ENCODE measurements at places on chromosomes 6 and 20.

- no peak for DNase-seq
Observed at GRCh38 chr6:19452495-19452894, 384.7 kb upstream of the ID4 start.

- no peak for DNase-seq
Observed at GRCh38 chr20:18971121-18971520, 157.5 kb downstream of the SCP2D1 start.

- no peak for DNase-seq
Observed at GRCh38 chr6:89208551-89208950, 8.6 kb downstream of the GABRR1 start.

DNA sequence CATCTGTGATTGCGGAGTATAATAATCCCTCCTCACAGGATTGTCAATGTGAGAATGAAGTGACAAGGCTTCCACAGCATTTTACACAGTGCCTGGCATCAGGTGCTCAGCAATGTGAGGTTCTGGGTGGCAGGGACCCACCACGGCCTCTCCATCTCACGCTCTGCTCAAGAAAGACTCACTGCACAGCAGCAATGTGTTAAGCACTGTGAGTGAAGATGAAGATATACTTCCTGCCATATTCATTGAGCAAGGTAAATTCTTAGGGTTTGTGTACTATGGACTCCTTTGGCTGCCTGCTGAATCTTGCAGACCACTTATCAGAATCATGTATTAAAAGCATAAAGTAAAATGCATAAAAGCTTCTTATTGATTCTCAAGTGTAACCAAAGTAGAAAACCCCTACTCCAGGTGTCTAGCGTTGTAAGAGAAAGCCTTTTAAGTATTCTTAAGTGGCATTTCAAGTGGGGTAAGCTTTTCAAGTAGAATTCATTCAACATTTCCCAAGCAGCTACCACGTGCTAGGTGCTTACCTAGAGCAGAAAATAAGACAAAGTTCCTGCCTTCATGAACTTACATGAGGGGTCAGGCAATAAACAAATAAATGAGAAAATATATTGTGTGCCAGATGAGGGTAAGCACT, 17.0 kb upstream of the MEP1A start:
- no peak for DNase-seq

GRCh38 chr6:93416571-93417420, 2.6 kb downstream of the EPHA7 start:
- no peak for DNase-seq

GRCh38 chr20:39935901-39936300, 753.1 kb downstream of the MAFB start:
- no peak for DNase-seq

DNA sequence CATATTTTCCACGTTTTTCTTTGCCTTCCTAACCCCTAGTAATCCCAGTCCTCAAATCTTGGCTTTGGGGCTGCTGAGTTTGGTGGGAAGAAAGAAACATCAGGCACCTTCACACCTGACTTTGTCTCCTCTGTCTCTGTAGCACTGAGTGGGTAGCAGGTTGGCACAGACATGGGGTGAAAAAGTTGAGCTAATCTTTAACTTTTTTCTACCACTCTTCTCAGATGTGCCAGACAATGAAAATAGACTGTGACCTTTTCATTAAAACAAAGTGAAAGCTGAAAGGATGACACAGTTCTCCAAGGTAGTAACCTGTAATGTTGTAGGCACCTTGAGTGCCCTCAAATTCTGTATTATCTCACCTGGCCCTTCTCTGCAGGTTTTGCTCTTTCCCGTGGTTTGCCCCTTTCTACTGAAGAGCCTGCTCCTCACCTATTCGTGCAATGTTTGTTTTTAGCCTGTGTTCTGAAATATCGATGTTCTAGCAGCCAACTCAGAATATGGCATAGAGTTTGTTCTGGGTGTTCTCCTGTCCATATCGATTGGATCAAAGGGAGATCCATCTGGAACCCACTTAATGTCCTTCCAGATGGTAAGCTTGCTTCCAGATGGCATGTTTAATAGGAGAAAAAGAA, 57.8 kb upstream of the ATXN1 start:
- DNase-seq: no peak

DNA sequence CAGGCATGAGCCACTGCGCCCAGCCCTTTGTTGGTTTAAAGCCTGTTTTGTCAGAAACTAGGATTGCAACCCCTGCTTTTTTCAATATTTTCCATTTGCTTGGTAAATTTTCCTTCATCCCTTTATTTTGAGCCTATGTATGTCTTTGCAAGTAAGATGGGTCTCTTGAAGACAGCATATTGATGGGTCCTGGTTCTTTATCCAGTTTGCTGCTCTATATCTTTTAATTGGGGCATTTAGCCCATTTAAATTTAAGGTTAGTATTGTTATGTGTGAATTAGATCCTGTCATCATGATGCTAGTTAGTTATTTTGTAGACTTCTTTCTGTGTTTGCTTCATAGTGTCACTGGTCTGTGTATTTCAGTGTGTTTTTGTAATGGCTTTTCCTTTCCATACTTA, 46.8 kb downstream of the ZC2HC1B start:
- no peak for DNase-seq

DNA sequence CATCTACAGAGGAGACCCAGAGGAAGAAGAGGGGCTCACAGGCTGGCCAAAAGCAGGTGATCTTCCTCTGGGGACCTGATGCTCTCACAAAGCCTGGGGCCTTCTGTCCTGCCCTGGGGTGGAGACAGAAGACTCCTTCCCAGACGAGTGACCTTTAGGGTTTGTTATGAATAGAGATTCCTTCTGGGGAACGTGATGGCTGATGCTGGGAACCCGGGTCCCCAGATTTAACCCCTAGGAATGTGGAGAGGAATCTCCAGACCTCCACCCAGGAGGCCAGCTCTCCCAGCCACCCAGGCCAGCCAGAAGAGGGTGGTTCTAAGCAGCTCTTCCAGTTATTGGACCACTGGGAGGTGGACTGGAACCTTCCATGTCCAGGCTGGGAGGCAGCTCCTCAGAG, 16.8 kb upstream of the CCN5 start:
- DNase-seq: no peak

DNA sequence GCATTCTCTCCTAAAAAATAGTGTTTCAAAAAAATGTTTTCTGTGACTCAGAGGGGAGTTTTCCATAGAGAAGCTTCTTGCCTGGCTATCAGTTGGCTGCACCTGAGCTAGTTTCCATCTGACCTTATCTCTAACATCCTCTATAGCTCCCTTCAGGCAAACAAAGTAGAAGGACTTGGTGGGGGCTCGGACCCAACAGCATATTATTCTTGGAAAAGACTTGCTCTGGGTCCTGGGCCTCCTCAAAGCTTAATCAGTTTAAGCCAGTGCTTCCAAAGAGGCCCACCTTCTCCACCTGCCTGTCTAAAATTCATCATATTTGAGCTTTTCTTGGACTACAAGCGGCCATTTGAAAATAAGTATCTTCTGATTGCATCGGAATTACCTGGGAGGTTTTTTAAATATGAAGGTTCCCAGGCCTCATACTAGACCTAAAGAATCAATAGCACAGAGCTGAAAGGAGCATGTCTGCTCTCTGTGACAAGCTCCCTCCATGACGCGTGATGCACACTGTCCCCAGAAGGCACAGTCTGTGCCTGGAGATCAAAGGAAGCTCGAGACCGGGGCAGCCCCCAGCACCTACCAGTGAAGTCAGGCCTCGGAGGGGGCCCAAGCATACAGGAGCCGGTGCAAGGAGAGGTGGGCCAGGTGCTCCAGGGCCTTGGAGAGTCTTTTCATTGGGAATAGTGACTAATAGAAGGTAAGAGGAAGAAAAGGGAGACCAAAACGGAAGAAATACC, 80.6 kb upstream of the HIVEP1 start:
- DNase-seq: no peak
